Activated naive CD4-positive, alpha-beta T cell treated with Interleukin-2 at 50 U/mL for 16 hours (primary cell): ENCODE measurements at places on chromosomes 12 and 14.

DNA sequence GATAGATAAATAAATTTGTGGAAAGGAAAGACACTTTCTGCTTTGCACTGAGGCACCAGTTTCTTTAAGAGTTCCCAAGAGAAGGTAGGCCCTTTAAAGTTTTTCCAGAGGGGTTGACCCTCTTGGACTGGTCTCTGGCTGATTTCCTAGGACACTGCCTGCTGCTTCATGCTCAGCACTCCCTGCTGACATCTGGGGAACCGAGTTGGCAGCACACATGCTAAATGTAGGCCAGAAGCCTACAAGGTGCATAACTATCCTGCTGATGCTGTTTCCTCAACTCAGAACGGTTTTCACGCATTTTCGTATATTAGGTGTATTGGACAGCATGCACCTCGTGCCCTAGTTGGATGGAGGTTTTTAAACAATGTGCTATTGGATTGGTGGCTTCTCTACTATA, 887.2 kb upstream of the SEL1L start:
- no peak for DNase-seq

- no peak for DNase-seq
These were observed 73.3 kb upstream of the PLXNC1 start for GRCh38 chr12:94074980-94075629.

- no peak for DNase-seq
These were observed 65.9 kb downstream of the ITPR2 start for GRCh38 chr12:26767116-26767515.

DNA sequence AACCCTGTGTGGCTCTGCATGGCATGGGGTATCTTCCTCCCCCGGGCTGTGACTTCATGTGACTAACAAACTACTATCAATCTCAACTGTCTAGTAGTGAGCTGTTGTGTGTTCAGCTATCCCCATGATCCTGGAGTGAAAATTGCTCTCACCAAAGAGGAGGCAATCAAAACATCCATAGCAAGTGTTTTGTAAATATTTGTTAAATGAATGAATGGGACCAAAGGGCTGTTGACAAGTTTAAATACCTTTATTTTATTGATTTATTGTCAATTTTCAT, 138.1 kb upstream of the CPM start:
- no peak for DNase-seq

GRCh38 chr14:65349100-65349499, 63.4 kb upstream of the FUT8 start:
- DNase-seq: no peak

- DNase-seq: no peak
These were observed 2.9 kb upstream of the DYRK2 start for GRCh38 chr12:67645601-67646000.

DNA sequence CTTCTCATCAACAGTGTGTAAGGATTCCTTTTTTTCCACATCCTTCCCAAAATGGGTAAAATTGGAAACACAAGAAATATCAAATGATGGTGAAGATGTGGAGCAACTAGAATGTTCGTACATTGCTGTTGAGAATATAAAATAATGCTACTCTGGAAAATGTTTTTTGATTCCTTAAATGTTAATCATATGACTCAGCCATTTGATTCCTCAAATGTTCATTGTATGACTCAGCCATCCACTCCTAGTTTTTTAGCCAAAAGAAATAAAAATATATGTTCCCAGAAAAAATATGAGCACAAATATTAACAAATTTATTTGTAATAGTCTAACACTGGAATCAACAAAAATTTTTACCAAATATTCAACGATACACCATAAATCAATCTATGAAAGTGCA, 1108.6 kb downstream of the LRFN5 start:
- DNase-seq: no peak

- DNase-seq: no peak
These were observed 254.8 kb downstream of the VRK1 start for GRCh38 chr14:97052001-97052400.

- DNase-seq: no peak
These were observed 117.9 kb upstream of the MAP1LC3B2 start for GRCh38 chr12:116441292-116441691.

- no peak for DNase-seq
These were observed 346.3 kb downstream of the ETNK1 start for GRCh38 chr12:22971247-22971646.

DNA sequence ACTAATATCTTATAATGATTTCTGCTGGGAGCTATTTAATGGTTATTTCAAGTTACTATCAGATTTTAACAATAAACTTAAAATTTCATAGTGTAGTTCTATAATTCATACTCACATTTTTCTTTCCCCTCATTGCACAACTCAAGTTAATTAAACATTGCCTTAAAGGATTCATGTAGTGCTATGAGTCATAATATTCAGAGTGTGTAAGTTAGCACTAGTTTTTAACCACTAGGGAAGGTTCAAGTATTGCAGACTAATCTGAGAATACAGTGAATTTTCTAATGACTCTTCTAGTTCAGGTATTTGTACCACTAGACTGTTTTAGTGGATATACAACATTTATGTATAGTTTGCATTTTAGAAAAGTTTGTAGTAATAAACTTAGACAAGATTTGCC, 49.9 kb downstream of the FOXA1 start:
- no peak for DNase-seq

GRCh38 chr12:107884769-107885694, 110.5 kb downstream of the ASCL4 start:
- DNase-seq: peak; percentile 28

DNA sequence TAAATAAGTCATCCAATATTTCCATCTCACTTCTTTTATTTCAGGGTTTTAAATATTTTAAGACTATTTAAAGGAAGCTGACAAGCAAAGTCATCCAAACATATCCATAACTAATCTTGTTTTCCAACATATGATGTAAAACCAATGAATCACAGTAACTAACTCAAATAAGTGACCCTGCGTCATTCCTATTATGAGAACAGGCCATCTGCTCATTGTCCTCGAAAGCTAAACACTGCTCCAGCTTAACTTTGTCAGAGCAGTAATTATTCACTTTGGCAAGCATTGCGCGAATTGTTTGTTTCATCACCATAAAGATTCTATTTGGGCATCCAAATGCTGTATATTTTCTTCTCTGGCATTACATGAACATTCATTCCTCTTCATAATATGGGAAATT, 99.1 kb downstream of the CAPZA3 start:
- DNase-seq: no peak

GRCh38 chr14:77980475-77981321, 180.8 kb downstream of the ADCK1 start:
- DNase-seq: no peak

DNA sequence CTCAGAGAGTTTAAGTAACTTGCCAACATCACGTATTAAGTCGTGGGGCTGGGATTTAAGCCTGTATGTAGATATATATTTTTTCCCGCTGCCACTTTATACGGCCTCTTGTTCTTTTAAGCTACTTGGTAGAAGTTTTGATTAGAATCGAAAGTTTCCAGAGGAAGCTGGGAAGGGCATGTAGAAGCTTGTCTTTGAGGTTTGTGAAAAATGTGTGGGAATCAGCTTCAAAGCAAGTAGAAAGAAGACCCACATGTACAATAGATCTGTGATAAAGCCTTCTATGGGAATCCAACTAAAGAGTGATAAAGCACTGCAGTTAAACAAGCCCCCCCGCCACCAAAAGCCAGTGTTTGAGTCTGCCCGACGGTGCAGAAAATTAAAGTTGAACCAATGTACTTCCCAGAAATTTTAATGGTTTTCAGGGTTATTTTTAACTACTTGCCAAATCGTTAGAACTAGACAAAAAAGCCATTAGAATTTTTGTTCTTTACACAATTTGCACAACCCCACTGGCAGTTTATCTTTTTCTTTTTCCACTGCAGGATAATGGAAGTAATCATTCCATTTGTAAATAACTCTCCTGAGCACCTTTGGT, 25.5 kb downstream of the SERPINA11 start:
- DNase-seq: no peak

GRCh38 chr14:71242237-71242748, 335.0 kb downstream of the PCNX1 start:
- no peak for DNase-seq

- peak; percentile 9 for DNase-seq
These were observed 64.5 kb downstream of the CRADD start for GRCh38 chr12:93741659-93742109.

DNA sequence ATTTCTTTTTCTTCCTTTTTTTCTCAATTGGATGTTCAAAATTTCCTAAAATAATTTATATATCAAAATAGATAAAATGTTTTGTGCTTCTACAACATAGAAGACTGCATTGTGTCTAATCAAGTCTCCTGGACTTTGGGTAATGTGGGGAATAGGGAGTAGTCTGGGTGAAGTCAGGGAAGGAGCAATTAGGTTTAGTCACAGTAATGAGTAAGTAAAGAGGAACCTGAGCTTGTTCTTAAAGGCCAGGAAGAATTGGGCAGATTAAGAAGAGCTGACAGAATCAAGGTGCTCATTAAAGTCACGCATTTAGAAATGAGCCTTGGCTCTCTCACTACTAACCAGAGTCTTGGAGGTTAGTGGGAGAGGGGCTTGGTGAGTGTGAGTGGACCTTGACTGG, 233.3 kb upstream of the SSTR1 start:
- no peak for DNase-seq

- no peak for DNase-seq
These were observed 9.4 kb upstream of the C12orf75 start for GRCh38 chr12:105321125-105321524.

DNA sequence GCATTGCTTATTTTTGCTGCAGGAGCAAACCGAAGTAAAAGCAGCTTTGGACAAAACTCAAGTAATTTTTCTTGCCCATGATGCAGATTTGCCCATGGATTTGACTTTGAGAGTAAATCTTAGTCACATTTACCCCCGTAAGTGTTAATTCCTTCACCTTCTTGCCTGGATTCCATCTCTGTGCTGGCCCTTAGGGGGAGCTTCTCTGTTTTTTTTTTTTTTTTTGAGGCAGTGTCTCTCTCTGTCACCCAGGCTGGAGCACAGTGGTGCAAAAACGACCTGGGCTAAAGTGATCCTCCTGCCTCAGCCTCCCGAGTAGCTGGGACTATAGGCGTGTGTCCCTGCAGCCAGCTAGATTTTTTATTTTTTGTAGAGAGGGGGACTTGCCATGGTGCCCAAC, 210.2 kb downstream of the FUT8 start:
- DNase-seq: no peak

DNA sequence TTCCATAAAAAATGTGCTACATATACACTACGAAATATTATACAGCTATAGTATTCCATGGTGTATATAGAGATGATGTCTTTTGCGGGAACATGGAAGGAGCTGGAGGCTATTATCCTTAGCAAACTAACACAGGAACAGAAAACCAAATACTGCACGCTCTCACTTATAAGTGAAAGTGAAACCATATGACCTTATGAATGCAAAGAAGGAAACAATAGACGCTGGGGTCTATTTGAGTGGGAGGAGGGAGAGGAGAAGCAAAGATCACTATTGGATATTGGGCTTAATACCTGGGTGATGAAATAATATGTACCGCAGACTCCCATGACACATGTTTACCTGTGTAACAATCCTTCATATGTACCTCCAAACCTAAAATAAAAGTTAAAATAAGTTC, 142.8 kb downstream of the LRFN5 start:
- DNase-seq: no peak

DNA sequence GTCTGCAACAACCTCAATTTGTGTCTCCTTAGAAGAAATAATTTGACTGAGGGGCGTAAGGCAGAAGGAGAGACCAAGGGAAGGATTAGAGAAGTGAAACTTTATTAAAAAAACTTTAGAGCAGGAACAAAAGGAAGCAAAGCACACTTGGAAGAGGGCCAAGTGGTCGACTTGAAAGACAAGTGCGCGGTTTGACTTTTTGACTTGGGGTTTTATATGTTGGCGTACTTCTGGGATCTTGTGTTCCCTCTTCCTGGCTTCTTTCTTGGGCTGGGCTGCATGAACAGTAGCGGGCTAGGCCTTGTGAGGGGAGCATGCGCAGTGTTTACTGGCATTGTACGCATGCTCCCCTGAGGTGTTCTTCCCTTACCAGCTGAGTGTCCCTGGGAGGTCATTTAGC, 369.3 kb upstream of the DCN start:
- no peak for DNase-seq

- no peak for DNase-seq
These were observed 7.9 kb downstream of the EMG1 start for GRCh38 chr12:6978611-6979011.

- no peak for DNase-seq
These were observed 155.4 kb upstream of the PDE3A start for GRCh38 chr12:20212658-20213555.

DNA sequence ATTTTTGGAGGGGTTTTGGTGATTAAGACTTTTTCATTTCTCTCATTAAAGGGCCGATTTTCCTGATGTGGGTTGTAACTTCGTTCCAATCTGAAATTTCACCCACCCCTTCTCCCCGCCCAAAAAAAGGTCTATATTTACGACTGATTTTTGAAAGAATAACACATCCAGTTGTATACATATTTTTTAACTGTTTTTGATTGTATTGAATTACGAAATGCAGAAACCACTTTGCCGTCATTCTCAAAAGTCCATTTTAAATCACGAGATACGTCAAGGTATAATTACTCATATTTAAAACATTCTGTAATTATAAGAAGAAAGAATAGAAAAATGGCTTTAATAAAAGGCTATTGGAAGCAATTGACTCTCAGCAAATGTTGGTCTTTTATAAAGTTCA, 520.7 kb downstream of the MED13L start:
- DNase-seq: no peak

- no peak for DNase-seq
These were observed 20.6 kb upstream of the CEP170B start for GRCh38 chr14:104844306-104845032.

DNA sequence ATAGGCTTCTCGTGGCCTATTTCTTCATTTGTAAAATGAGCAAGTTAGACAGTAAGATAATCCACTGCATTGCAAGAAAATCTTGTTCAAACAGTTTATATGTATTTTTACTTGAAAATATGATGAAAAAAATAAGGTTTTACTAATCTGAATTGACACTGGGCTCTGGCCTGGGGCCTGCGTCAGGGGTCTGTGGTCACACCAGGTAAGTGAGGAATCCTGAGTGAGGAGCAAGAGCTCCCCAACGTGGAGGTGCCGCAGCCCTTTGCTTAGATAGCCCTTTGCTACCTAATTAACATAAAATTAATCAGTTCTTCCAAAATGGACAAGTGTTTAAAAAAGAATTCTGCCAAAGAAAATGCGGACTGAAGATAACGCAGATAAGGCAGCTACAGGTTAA, 39.1 kb upstream of the STAB2 start:
- DNase-seq: no peak

- DNase-seq: no peak
These were observed 2.1 kb downstream of the SAMD4A start for GRCh38 chr14:54568821-54569595.

GRCh38 chr12:45302621-45303369, 86.9 kb downstream of the ANO6 start:
- DNase-seq: no peak

GRCh38 chr12:53484686-53485575, 14.3 kb downstream of the MAP3K12 start:
- no peak for DNase-seq

DNA sequence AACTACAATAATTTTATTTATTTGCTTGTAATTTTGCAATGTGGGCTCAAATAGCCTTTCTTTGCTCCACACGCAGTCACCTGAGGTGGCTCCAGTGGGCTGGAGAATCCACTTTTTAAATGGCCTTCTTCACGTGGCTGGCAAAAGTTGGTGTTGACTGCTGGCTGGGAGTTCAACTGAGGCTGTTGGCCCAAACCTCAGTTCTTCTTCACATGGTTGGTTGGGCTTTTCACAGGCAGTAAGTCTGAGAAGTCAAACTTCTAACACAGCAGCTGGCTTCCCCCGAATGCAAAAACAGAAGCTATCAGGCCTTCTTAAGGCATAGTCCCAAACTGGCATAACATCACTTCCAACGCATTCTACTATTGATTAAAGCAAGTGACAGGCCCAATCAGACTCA, 2.1 kb upstream of the OXA1L start:
- no peak for DNase-seq
